ENCODE measurements at places on chromosomes 2 and 18. TPM values are rescaled to one million over a fixed set of nuclear protein-coding genes. Genes with fewer than 3 reads are reported as not detected.

The R3HDM1 gene
- 45.7 TPM for total RNA-seq

The MC4R gene
- total RNA-seq, result not detected

The EFR3B gene
- total RNA-seq, result 5.8 TPM

The KIAA2012 gene
- 0.62 TPM for total RNA-seq

The ADAM17 gene
- total RNA-seq, result 44.6 TPM

The TEKT4 gene
- not detected for total RNA-seq

The UNC80 gene
- 0.55 TPM for total RNA-seq

The FKBP1B gene
- total RNA-seq, result 32.3 TPM

The NOL4 gene
- total RNA-seq, result 7.0 TPM
